Pancreas (tissue), 10 donors: ENCODE measurements at places on chromosomes 5 and 9. TPM values are rescaled to one million over a fixed set of nuclear protein-coding genes. Genes with fewer than 3 reads are reported as not detected.

GRCh38 chr9:90061187-90061586 is 456.4 kb downstream of the GADD45G start:
- DNase-seq, result no peak

DNA sequence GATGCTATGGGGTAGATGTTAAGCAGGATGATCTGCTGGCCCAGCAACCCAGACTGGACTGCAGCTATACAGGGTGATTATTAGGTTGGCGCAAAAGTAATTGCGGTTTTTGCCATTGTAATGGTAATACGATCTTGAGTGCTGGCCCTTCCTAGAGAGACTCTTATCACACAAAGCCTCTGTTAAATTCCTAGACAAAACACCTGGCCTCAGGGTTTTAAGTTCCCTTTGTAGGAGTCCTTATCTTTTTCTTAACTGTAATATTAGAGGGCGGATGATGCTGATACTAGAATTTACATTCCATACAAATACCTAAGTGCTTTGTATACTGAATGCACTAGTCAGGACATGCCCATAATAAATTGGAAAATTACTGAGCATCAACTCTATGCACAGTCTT is 222.2 kb downstream of the NDUFS4 start:
- no peak for DNase-seq

DNA sequence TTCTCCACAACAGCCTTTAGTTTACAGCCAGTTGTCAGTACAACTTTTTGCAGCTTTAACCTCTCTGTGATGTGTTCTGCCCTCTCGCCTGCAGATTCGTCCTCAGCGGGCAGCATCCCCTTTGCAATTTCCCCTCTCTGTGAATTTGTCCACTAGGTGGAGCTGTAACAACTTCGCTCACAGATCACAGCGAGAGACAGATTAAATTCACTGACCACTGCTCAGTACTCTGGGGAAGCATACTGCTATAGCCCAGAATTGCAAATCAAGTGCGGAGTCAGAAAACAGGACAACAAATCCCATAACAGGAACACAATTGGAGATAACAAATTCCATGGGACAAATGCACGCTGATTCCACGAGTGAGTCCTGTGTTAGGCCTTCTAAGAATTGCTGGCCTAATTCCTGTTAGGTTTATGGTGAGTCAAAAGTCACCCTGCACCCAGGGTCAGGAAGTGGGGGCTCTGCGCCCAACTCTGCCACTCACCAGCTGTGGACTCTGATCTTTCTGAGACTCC is 2124.9 kb downstream of the MAT2B start:
- DNase-seq, result peak; percentile 61

DNA sequence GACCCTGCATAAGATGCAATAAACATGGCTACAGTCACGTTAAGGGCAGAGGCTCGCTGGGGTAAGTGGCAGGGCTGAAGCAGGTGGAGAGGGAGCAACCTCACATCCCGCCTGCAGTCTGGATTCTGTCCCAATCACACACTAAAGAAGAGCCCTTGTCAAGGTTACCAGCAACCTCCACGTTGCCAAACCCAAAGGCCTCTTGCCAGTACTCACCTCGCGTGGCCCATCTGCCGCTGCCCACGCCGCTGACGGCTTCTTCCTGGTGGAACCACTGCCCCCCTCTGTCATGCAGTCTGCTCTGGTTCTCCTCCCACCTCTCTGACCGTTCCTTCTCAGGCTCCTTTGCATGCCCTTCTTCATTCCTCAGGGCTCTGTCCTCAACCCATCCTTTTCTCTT is 8.8 kb downstream of the AQP7 start:
- DNase-seq, result no peak

DNA sequence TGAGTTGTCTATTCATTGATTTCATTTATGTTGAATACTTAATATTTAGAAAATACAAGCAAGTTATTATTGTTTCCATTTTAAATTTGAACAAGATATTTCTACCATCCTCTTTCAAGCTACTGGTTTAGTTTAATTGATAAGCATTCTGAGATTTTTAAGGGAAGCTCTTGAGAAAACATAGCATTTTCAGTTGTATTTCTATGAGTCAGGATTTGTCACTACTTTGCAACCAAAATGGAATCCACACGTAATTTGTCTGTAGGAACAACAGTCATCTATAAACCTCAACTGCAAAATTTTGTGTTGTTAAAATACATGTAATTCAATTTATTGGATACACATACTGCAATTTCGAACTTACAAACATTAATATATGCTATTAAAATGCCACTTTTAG is 74.0 kb downstream of the PRR16 start:
- no peak for DNase-seq

GRCh38 chr9:82223442-82223841 is 234.9 kb downstream of the SPATA31D1 start:
- DNase-seq, result no peak

DNA sequence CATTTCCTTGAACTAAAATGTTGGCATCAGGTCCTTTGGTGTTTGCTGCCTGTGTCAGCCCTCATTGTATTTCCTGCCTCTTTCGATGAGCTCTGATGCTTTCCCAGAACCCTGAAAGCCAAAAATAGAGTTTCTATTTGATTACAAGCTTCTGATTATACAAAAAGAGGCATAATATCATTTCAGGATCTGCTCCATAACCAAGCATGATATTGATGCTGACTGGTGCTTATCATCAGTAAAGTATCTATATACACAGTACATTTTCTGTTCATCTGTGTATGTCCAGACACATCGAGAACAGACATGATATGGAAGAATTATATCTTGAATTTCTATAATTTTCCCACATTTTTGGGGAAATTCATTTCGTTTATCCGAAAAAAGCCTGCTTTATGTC is 58.6 kb downstream of the SEMA6A start:
- no peak for DNase-seq

GRCh38 chr5:78533356-78533755 is 115.2 kb downstream of the LHFPL2 start:
- DNase-seq, result no peak

DNA sequence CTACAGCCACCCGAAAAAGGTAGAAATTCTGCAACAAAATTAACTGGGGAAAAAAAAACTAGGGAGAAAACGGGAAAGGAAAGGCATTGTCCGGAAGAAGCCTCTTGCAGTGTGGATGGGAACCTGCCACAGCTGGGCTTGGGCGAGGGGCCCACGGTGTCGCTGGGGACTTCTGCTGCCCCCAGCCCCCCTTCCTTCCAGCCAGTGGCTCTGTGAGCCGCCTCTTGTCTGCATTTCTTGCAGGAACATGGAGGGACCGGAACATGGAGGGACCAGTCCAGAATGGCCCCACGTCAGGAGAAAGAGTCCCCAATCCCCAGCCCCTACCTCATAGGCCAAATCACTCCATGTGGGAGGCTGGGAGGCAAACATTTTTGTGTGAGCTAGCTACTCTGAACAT is 36.9 kb upstream of the EXOC3 start:
- no peak for DNase-seq

- no peak for DNase-seq
Observed at GRCh38 chr9:80061940-80062339, 490.2 kb downstream of the TLE4 start.

DNA sequence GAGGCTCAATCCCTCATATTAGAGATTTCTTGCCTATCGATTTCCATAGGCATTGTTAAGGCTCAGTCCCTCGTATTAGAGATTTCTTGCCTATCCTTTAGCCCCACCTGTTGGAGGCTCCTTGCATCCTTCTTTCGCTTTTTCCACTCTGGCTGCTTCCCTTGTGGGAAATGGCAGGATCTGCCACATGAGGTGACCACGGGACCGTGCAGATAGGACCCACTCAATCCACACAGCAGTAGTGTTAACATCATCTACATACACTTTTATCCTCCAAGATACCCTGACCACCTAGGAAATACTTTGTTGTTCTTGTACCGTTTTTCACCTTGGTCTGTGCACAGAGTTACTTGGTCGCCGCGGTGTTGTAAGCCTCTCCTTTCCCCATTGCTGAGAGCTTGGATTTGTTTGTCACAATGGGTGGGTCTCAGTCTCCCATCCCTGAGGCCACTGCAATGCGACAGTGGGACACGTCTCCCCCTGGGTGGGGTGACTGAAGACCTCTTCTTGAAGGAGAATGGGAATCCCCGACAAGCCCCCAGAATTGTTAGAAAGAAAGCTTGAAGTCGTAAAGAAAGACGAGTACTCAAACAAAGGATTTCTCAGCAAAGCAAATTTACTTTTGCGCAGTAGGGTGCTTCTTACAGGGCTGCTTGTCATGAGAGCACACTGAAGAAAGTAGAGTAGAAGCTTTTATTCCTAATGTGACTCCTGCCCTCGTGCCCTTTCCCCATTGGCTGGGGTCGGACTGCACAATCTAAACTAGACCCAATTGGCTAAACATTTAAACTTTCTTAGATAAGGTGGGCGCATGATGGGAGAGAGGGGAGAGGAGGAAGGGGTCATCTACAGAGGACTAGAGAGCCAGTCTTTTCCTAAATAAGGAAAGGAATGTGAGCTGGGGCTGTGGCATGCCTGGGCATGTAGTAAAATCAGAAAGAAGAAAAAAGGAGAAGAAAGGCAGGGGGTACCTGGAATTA is 19.8 kb downstream of the IFT74 start:
- DNase-seq, result peak; percentile 55

DNA sequence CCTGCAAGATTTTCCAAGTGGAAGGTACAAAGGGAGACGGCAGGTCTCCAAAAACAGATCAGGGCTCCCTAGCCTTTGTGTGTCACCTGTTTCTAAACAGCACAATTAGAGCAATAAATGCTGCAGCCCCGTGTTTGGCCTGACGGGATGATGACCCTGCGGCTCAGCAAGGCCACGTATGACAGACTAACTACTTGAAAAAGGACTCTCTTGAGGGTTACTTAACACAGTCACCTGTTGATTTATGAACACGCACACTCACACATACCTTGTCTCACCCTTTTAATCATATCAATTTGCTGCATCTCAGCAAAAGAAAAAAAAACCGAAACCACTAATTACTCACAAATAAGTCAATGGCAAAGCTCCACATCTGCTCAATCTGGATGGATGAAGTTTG is 199.6 kb upstream of the GAS1 start:
- DNase-seq, result no peak

- no peak for DNase-seq
Observed at GRCh38 chr9:91415290-91415689, 8.3 kb downstream of the NFIL3 start.

DNA sequence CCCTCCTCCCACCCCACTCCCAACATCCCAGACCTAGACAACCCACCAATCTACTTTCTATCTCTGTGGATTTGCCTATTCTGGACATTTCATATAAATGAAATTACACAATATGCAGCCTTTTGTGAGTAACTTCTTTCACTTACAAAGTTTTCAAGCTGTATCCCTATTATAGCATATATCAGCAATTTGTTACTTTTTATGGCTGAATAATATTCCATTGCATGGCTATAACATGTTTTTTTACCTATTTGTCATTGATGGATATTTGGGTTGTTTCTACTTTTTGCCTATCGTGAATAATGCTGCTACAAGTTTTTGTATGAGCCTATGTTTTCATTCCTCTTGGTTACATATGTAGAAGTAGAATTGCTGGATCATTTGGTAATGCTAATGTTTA is 1.9 kb upstream of the KIF3A start:
- no peak for DNase-seq

- DNase-seq, result no peak
Observed at GRCh38 chr9:38144421-38144820, 75.4 kb upstream of the SHB start.

DNA sequence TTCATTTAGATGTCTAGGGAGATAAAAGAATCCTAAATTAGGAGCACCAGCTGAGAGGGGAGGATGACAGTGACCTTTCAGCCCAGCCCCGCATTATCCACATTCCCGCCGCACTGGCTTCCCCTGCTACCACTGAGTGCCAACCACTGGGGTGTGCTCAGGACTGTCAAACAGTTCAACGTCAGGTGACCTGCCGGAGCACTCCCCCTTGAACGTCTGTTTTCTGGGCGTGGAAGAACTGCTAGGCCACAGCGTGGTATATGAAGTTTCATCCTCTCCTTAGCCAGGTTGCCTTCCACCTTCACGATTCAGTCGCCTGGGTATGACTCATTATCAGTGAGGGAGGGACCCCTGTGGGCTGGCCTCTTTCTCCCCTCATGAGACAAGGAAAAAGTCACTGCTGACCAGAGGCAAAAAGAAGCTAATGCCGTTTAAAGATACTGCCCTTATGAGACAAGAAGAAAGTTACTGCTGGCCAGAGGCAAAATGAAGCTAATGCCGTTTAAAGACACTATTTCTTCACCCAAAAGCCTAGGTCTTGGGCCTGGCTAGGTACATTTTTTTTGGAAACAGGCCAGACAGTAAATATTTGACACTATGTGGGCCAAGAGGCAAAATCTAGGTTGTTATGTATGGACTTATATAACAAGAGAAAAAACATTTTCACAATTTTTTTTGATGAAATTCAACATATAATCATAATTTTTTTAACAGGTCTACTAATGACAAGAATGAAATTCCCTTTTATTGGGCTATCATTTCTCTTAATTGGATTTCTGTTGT is 4.6 kb downstream of the NMRK1 start:
- peak; percentile 44 for DNase-seq

DNA sequence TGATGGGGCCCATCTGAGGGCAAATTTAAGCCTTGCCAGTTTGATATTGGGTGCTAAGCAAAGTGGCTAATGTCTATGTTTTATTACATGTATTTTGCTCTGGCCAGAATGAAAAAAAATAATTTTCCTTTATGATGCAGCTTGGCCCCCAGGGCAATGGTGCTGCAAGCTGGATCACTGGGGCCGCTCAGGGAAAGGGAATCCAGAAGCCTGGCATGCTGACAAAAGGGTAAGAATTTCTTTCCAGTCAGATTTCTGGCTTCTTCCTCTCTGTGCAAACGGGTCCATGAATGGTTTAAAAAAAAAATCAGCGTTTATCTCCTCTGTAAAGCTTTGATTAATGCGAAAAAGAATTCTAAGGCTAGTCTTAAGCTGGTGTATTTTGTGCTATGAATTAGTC is 138.4 kb downstream of the MAPKAP1 start:
- DNase-seq, result no peak

DNA sequence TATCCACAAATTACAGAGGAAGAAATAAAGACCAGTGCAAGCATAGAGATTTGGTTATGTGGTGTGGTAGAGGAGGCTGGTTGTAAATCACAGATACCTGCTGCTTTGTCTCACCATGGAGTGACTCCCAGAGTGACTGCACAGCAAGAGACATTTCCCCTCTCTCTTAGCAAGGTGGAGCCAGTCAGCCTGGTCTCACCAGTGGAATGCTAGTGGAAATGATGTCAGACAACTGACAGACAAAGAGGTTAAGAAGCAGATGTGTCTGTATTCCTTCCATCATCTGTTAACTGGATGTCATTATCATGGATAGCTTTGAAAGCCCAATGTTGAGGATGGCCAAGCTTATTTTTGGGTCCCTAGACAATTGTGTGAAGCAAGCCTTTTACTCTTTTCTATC is 509.4 kb upstream of the SEMA6A start:
- no peak for DNase-seq

Gene ATOSB
- total RNA-seq, result 3.6 TPM

Gene PTGDS
- 42.7 TPM for total RNA-seq

Gene IL9
- total RNA-seq, result not detected

Gene EPB41L4A
- total RNA-seq, result 23.4 TPM

Gene MYMK
- total RNA-seq, result not detected

Gene BTNL9
- total RNA-seq, result 5.9 TPM

Gene CCNJL
- total RNA-seq, result 0.23 TPM

Gene PDCD1LG2
- total RNA-seq, result 0.31 TPM

Gene DND1
- total RNA-seq, result 0.37 TPM

Gene CCL27
- not detected for total RNA-seq
